ENCODE measurements at places on chromosomes 7 and 10.

DNA sequence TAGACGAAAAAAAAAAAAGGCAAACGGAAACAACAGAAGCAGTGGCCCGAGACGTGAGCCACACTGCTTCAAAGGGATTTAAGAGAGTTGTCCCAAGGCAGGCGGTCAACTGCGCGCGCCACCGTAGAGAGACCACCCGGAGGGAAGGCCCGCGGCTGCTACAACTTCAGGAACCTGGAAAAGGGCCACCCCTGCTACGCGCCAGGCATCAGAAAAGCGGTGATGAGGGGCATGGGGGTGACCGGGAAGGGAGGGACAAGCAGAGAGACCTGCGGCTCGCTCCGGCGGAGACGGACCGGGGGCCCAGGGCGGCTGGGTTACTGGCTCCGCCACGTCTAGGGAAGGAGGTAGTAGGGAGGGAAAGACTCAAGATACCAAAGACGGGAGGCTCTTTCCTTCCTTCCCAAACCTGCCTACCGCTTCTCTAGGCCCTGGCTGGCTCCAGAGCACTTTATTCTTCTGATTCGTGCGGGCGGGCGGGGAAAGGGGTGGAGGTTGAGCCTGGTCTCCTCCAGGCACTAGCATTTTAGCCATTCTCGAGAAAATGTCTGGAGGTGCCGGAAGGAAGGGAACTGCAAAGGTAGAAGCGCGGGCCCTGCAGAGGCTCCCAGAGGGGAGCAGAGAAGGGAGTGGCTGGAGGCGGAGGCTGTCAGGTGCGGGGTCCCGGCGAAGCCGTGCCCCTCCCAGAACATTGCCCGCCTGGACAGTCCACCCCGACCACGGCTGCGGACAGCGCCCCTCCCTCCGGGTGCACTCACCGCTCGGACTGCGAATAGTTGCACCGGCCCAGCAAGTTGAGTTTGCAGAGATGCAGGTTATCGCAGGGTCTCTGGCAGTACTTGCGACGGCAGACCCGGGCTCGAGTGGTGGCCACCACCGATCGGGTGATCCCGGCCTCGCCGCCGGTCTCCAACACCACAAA, 993 bp downstream of the ZC3HAV1 start:
- no peak for DNase-seq

- DNase-seq, result no peak
Measured at GRCh38 chr10:51340366-51340765, 266.1 kb downstream of the PRKG1 start.

- DNase-seq, result peak; percentile 17
Measured at GRCh38 chr7:31192986-31193385, 140.9 kb downstream of the ADCYAP1R1 start.

- peak; percentile 70 for DNase-seq
Measured at GRCh38 chr10:88707429-88708155, 1.5 kb downstream of the LIPK start.

DNA sequence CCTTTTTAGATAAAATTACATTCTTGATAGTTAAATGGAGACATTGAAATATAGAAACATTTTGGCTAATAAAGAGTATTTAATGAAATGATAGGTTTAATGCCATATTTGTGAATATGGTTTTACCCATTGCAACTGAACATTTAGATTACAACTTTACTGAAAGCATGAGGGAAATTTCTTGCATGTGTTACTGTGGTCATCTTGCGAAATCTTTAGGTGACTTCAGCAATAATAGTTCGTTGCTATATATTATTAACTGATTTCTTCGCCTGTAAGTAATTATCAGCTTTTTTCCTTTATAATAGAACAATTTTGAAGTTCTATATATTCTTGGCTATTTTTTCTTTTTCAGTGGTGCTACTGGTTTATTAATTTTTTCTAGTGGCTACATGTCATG, 83.2 kb downstream of the MLLT10 start:
- DNase-seq, result peak; percentile 10

DNA sequence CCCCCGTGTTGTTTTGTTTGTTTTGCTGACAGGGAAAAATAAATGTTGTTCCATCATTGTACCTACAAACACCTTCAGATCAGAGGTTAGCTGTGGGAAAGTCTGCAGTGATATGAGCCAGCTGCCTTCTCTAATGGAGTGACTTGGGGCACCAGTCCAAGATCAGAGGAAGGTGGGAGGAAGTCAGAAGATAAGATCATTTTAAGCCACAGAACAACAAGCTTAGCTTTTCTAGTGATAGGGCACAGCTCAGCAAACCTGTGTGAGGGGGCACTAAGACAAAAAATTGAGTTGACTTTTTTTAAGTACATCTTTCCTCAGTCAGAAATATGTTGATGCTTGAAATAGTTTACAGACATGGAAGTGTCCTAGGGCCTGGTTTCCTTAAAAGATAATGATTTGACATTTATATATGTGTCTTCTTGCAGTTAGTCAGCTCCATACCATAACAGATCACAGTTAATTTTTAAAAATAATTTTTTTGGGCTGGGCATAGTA, 240.3 kb upstream of the KAT6B start:
- no peak for DNase-seq

- no peak for DNase-seq
Measured at GRCh38 chr10:101835362-101835761, 8.2 kb downstream of the KCNIP2 start.

DNA sequence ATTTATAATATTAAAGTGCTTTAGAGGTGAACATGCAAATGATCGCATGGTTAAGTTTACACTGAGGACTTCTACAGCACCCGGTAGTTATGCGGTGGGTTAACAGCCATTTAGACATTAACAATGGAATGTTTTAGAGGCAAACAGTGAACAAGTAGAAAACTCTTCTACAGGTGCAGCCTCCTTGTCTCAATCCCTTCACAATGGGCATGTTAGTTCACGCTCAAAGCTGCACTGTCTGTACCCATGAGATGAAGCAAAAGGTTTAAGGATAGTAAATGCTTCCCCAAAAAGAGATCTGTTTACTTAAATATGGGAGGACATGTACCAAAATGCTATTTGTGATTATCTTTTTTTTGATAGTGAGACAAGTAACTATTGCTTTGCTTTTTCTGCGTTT, 25.1 kb downstream of the PUS7 start:
- no peak for DNase-seq

DNA sequence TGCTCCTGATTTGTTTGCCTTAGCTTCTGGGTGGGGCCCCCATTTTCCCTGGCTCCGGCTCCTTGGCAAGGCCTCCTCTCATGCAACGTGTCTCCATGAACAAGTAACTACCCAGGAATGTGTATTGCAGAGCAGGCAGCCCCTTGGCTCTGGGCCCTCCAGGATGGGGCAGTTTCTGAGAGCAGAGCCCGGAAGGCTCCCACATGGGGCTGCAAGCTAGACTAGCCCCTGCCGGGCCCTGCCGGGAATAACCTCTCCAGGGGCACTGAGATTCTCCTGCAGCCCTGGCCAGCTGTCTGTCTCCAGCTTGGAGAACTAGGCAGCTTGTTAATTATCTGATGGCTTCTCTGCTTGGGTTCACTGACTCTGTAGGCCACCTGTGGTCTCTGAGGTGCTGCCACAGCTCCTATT, 184.0 kb upstream of the INHBA start:
- DNase-seq, result no peak

DNA sequence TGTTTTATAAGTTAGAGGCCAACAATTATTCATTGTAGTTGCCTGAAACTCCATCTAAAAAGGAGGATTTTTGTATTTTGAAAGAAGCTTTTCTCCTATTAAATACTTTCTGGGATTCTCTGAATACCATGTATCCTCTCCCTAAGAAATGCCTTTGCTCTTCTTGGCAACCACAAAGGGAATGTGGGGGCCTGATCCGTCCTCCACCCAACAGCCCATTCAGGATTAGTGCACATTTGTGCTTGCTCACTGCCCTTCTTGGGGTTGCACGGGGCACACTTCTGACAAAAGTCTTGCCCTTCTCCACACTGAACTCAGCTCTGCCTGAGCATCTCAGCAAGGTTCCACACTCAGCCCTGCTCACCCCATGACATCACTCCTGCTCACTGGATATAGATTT, 194.2 kb downstream of the SLC25A13 start:
- no peak for DNase-seq

DNA sequence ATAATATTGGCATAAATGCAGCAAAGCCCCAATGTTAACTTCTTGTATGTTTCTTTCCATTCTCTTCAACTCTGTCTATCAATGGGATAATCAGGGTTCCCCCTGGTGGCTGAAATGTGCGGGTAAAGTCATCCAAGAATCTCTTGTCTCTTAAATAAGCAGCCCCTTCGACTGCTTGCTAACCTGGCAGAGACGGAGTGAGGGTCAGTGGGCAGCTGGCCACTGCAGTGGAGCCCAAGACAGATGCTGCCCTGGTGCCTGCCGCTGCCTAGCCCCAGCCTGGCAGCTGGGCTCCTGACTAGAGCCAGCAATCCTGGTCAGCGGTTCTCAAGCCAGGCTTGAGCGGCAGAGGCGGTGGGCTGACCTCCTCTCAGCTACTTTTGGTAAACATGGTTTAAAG, 248.9 kb downstream of the COBL start:
- DNase-seq, result peak; percentile 61

- peak; percentile 42 for DNase-seq
Measured at GRCh38 chr7:131027287-131027773, 293.3 kb upstream of the KLF14 start.

DNA sequence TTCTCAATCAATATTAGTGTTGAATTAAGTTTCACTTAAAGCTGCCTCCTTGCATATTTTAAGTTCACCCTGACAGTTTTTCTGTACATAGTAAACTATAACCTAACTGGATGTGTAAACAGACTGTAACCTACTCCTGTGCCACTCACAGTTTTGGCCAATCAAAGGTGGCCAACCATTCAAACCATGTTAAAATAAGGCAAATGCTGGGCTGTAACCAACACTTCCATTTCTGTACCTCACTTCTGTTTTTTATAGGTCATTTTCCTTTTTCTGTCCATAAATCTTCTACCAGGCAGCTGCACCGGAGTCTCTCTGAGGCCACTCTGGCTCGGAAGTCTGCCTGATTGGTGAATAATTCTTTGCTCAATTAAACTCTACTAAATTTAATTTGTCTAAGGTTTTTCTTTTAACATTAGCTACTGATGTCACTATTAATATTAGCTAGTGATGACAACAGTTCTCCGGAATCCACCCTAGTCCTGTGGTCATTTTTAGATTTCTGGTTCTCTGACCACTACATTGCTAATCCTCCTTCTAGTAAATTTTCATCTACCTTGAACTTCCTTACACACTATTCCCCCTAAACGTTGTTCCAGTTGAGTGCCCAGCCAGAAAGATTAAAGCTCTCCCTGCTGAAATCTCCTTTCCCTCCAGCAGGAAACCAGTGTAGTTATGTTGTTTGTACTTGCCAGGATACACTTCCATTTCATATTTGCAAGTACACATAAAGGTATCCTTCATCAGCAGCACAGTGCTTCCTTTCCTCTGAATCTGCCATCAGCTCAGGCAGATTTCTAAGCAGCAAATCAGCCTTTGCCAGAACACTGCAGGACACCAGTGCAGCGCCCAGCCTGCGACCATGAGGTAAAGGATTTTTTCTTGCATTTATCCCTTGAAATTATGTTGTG, 18.6 kb upstream of the IFIT2 start:
- DNase-seq, result no peak
